ENCODE measurements at places on chromosomes 12 and 14.

- DNase-seq = no peak
These were observed 54.7 kb downstream of the SPTB start for GRCh38 chr14:64825006-64825405.

GRCh38 chr14:24576182-24576581 lies at the start of gene CTSG:
CTSG (minus strand) TSS chr14:24576250; CDS start chr14:24576223, 27 bp downstream.
- DNase-seq = no peak

DNA sequence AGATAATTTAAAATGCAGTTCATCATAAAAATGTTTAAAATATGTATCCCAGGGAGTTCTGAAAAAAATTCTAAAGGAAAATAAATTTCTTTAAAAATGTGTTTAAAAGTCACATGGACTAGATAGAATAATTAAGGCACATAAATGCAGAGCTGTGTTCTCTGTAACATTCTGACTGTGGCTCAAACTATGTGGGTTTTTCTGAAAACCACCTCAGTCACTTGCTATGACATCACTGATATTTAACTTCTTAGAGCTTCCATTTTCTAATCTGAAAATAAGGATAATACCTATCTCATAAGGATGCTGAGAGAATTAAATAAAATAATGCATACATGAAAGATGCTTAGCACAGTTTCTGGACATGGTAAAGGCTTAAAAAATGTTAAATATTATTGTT lies 107.3 kb downstream of the SLC41A2 start:
- DNase-seq = no peak

- DNase-seq = peak; percentile 70
These were observed 64.3 kb upstream of the DDHD1 start for GRCh38 chr14:53217316-53217994.

- DNase-seq = no peak
These were observed 34.8 kb downstream of the ZC3H14 start for GRCh38 chr14:88597601-88598000.

DNA sequence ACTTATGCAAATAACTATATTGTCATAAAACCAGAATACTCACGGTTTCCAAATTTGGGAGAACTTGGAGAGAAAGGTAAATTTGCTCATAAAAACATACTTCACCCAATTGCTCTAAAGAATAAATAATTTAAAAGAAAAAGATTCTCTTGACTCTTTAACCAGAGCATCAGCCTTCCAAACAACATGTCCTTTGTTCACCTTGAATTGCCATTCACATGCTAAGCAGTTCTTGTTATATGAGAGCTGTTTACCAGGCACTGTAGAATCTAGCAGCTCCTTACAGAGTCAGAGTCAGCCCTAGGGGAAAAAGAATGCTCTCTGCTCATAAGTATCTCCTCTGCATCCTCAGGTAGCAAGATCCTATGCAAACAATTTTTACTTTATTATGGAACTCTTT lies 10.2 kb downstream of the SLCO1A2 start:
- DNase-seq = no peak

DNA sequence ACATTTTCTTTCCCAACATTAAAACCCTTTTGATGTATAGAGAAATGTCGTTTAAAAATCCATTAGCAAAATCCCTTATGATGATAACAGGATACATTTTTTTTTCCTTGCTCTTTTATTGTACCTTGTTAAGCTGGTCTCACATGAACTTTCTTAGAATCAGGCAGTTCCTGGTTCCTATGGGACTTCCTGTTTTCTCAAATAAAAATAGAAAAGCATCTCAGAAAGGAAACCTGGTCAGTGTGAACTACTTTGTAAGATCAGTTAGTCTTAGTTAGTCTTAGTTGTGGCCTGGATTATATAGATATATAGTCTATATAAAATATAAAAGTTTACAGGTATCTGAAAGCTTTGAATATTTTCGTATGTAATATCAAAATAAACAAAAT lies 40.3 kb downstream of the LEMD3 start:
- DNase-seq = peak; percentile 35

DNA sequence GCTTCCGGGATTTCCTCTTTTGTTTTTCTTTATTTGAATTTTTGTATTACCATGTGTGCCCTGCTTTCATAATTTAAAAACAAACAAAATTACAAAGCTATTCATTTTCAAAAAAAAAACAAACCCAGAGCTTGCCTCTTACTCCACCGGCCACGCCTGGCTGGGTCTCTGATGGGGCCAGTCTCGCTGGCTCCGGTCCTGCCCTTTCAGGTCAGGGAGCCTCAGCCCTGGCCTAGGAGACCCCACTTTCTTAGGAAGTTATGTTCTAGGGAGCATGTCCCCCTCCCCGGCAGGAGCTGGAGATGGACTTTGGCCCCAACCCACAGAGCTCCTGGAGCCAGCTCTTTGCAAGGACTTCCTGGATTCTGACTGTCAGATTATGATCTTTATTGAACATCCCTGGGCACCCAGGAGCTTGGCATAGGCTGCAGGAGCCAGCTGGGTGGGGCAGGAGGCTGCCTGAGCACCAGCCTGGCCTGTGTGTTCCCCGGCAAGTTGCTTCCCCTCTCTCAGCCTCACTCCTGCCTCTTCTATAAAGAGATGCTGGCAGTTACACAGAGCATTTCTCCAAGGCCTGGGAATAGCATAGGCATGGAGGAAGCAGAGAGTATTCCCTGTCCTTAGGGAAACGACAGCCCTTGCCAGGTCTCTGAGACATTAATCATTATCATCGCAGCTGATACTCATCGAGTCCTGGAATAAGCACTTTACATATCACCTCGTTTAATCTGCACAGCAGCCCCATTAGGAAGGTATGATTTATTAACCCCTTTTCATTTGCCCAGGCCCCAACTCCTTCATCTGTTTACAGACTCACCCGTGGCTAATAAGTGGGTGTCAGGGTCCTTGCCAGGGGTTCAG lies 3.5 kb downstream of the DEGS2 start:
- no peak for DNase-seq

- DNase-seq = no peak
These were observed 58.1 kb downstream of the DAAM1 start for GRCh38 chr14:59246566-59246965.

- DNase-seq = no peak
These were observed 750 bp downstream of the CS start for GRCh38 chr12:56299308-56299852.

DNA sequence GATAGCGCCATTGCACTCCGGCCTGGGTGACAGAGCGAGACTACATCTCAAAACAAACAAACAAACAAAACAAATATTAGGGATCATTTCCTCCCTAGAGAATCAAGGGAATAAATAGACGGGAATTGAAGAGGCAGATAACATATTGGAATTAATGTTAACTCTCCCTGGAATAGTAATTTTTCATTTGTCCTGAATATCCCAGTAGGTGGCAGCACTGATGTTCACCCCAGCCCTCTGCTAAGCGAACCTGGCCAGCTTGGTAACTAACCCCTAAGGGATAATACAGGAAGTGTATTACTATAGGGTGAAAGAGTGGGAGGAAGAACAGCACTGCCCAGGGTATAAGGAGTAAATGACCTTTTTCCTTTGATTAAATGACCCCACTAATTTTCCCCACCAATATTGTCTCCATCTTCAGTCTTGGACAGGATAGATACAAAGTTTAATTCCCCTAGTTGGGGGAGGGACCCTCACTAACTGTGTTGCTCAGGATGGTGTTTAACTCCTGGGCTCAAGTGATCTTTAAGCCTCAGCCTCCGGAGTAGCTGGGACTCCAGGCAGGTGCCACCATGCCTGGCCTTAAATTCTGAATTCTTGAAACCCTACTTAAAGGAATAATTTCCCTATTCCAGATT lies 40.5 kb downstream of the SLC2A14 start:
- peak; percentile 14 for DNase-seq

DNA sequence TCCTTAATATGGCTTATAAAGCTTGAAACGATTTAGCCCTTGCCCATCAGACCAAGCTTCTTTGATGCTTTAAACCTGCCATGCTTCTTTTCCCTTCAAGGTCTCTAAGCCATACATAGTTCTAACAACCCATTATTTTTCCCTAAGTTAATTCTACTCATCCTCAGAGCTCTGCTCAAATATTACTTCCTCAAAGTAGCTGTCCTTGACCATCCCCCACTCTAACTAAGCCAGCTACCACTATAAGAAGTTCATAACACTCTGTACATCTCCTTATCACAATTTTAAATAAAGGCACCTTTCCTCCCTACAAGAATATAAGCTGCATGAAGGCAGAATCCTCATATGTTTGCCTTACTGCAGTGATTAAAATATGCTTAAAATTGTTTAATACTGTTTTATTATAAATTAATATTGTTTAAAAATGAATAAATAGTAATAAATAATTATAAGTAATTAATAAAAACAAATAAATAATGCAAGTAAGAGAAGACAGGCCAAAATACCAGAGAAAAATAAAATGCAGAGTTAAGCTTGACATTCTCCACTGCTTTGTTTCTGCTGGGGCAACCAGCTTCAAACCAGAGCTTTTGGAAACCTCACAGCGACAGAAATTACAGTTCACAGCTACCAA lies 76.8 kb downstream of the NUMB start:
- no peak for DNase-seq

All from naive B cell (primary cell).